ENCODE measurements at places on chromosomes 6 and 20.

GRCh38 chr6:101403216-101403945 lies 9.9 kb downstream of the GRIK2 start:
- DNase-seq, result no peak

- DNase-seq, result no peak
These were observed 132.4 kb upstream of the RNF217 start for GRCh38 chr6:124829822-124830221.

DNA sequence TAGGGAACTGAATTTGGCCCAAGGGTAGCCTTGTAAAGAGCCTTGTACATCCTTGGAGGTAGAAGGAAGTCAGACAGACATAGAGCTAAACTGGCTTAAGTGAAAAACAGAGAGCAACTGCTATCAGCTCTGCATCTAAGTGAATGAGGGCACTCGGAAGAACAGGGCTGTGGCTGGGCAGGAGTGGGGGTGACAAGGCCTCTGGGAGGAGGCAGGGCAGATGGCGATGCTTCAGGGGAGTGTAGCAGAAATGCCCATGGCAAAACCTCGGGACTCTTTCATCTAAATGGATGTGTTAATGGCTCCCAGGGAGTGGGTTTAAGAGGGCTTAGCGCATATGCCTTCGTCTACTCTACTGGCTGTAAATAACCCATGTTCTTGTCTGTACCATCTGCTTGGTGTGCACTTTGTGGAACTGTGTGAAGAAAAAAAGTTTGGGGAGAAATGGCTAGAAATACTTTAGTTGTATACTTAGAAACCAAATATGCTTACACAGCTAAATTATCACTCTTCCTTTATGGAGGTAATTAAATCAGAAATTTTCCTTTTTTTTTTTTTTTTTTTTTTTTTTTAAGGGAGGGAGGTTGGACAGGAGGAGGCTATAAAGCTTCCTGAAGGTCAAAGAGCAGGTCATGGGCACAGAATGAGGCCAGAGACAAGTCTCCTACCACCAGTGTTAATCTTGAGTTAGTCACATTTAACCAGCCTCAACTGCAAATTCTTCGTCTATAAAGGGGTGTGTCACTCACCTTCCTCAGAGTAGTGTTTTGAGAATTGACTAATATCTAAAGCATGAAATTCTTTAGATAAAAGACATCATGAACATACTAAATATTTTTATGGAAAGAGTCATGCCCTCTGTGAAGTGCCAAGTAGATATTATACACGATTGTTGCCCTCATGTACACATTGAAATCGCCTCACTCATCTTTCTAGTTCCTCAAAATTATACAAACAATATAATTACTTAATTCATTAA lies 60.9 kb downstream of the FYN start:
- DNase-seq, result no peak

DNA sequence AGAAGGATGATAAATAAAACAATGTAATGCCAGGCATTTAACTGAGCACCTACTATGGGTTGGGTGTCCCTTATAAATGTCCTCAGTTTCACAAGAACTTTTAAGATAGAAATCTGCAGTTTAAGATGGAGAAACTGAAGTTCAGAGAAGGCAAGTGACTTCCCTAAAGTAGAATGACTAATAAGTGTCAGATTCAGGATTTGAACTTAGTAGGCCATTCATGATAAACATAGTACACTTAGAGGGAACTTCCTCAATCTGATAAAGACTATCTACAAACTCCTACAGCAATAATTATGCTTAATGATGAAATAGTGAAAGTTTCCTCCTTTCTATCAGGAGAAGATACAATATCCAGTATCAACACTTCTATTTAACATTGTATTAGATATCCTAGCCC lies 43.9 kb downstream of the NCR2 start:
- DNase-seq, result no peak

DNA sequence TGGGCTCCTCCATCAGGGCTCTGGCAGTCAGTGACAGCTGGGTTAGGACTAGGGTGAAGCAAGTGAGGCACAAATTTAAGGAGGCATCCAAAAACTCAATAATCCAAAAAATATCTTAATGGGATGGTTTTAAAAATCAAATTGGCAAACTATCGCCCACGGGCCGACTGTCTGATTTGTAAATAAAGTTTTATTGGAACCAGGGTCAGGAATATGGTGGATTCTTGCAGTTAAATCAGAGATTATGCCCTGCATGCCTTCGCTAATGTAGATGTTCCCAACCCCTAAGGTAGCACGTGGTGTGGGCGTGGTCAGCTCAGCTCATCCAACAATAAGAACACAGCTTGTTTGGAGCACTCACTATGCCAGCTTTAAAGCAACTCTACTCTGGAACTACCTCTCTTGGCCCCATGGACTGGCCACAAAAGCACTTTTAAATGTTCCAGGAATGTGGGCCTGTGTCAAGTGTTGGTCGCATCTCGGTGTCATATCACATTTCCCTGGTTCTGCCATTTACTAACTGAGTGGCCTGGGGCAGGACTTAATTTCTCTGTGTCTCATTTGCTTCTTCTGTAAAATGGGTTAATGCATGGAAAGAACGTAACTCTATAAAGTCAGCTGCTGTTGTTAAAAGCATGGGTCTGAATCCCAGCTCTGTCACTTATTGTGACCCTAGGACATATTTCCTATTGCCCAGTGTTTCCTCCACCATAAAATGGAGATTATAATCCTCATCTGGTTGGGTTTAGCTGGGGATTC lies 7.0 kb downstream of the TP53RK start:
- no peak for DNase-seq

- DNase-seq, result no peak
These were observed 13.5 kb downstream of the TMEM170B start for GRCh38 chr6:11551053-11551452.

- DNase-seq, result no peak
These were observed 4.2 kb downstream of the PLA2G7 start for GRCh38 chr6:46730921-46731461.
